ENCODE measurements at places on chromosomes 7 and 10. TPM values are rescaled to one million over a fixed set of nuclear protein-coding genes. Genes with fewer than 3 reads are reported as not detected.

ZNF655 gene
- 48.0 TPM for polyA plus RNA-seq

CCDC146 gene
- polyA plus RNA-seq = 9.5 TPM

SPDYE1 gene
- 0.20 TPM for polyA plus RNA-seq

CHAT gene
- not detected for polyA plus RNA-seq

MSMB gene
- not detected for polyA plus RNA-seq

TBX20 gene
- not detected for polyA plus RNA-seq

C10orf53 gene
- polyA plus RNA-seq = not detected

MTERF1 gene
- 10.9 TPM for polyA plus RNA-seq

TAF5 gene
- polyA plus RNA-seq = 4.7 TPM

WNT8B gene
- not detected for polyA plus RNA-seq

ZEB1 gene
- polyA plus RNA-seq = 67.8 TPM

DNA sequence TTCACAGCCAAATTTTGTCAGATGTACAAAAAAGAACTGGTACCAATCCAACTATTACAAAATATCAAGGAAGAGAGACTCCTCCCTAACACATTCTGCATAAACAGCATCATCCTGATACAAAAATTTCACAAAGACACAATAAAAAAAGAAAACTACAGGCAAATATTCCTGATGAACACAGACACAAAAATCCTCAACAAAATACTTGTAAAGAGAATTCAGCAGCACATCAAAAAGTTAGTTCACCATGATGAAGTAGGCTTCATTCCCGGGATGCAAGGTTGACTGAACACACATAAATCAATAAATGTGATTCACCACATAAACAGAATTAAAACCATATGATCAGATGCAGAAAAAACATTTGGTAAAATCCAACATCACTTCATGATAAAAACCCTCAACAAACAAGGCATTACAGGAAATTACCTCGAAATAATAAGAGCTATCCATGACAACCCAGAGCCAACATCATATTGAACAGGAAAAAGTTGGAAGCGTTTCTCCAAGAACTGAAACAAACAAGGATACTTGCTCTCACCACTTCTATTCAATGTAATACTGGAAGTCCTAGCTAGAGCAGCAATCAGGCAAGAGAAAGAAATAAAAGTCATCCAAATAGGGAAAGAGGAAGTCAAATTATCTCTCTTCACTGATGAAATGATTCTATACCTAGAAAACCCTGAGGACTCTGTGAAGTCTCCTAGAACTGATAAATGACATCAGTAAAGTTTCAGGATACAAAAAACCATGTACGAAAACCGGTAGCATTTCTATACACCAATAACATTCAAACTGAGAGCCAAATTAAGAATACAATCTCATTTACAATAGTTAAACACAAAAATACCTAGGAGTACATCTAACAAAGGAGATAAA lies 223.1 kb downstream of the REEP3 start:
- peak; percentile 65 for DNase-seq

DNA sequence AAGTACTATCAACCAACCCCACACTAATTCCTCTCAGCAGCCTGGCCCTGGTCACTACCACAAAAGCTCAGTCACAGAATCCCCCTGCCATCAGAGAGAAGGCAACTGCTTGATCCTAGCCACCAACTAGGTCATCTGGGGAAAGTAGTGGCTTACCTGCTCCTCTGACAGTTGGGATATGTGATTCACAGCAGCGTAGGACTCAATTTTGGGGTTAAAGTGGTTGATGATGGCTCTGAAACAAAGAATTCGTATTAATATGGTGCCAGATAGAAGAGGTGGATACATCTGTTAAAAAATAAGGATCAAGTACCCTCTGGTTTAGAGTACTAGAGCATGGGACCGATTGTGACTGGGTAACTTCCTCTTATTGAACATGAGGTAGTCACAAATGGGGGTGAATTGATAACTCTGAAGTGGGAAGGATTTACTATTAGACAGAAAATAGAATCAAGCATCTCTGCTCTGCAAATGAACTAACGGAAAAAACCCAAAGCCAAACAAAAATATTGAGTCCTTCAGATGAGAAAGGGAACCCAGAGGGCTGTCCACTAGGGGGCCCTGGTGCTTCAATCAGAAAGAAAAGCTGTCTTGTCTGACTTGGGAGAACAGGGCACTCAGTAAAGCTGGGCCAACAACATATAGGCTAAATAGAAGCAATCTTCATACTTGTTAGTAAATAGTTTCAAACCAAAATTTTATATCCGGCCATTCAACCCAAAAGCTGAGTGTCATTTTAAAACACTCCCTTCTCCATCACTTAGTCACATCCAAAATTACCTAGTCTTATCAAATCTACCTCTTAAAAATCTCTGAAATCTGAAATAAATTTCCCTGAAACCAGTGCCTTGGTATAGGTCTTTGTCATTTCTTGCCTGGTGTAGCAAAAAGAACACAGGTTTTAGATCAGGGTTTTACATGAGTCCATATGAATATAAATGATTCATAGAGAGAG lies 45.9 kb upstream of the KCNIP2 start:
- peak; percentile 50 for DNase-seq

DNA sequence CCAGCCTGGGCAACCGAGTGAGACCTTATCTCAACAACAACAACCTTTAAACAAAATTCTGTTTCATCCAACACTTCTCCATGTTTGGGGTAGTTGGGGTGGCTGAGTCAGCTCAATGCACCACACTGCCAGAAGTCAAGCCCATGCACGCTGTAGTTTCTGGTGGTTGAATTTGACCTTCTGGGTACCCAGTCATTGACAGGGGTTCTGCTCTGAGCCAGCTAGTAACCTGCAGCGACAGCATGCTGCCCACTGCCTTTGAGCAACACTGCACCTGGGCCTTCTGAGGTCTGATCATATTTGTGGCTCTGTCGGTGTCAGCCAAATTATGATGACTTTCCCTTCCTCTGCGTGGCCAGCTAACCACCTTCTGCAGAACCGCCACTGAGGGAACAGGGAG lies 84.6 kb upstream of the ZNF438 start:
- no peak for DNase-seq

- DNase-seq = no peak
Observed at GRCh38 chr7:143252006-143252405, 11.2 kb upstream of the GSTK1 start.

DNA sequence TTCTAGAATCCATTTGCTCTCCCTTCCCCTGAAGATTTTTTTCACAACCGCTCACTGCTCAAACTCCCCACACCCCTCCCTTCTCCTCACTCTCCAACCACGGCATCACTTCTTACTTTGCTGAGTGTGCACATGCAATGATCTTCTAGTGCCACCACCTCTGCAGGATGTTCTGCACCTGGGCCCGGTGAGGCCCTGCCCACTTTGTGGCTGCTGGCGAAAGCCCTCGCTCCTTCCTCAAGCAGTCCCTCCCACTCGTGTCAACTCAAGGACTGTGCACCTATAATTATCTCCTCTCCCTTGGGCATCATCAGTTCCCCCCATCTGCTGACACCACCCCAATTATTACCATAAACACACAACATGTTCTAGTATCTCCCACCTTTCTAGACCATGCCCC lies 91.0 kb upstream of the LANCL2 start:
- no peak for DNase-seq

GRCh38 chr10:103069453-103070331 lies 123.4 kb downstream of the NT5C2 start:
- peak; percentile 33 for DNase-seq

DNA sequence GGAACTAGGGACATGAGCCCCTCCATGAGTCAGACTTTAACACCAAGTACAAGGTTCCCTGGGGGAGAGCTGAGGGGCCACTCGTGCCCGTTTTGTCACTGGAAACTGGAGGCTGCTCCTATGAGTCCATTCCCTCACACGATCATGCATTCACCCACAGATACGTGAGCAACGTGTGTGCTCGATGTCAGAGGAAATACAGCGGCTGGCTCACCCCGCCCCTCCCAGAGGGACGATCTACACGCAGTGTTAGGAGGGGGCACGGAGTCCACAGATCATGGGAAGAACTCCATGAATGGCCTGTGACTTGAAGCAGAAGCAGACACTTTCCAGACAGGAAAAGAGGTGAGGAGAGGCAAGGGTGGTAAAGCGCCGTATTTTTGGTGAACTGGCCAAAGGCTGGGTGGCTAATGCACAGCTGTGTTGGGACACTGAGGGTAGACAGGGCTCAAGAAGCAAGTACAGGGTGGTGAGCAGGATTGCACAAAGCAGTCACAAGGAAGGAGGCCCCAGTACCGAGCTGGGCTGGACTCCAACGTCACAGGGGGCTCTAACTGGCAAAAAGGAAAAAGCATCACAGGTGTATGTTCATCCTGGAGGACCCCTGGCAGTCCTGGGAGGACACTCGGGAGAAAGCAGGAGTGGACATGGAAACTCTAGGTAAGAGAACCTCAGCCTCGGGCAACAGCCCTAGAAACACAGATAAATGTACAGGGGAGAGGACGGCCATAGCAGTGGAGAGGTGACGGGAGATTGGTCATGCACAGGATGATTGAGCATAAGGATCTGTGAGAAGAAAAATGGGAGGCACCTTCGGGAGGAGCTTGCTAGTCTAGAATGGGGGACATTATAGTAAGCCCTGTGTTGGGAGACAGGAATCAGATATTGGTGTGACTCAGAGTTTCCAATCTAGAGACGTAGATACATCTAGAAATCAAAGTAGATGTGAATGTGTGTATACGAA lies 41.2 kb downstream of the TNS3 start:
- DNase-seq = no peak

DNA sequence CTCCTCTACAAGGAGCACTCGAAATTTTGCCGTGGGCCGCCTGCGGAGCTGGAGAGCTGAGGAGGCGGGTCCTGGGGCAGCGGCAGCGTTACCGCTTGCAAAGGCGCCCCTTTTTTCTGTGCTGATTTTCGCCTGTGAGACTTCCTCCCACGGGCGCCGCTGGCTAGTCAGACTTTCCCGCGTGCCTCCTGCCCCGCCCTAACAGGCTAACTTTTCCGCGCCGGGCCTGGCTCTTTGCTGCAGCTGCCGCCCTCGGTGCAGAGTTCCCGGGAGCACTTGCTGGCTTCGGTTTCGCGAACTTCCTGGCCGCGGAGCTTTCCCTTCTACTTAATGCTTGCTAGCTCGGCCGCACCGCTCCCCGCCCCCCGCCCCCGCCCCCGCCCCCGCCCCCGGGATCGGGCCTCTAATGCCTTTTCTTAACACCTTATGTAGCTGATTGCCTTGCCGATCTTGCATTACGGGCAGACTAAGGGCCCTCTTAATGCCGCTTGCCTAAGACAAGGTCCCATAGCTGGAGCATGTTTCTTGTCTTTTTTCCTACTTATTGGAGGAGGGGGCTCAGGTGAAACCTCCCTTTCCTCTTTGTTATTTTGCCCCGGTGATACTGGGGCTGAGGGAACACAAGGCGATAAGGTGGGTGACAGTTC lies 37.9 kb upstream of the RASGEF1A start:
- peak; percentile 77 for DNase-seq

GRCh38 chr10:71221586-71222202 lies 9.3 kb downstream of the UNC5B start:
- DNase-seq = no peak

- DNase-seq = no peak
Observed at GRCh38 chr10:45374350-45375052, 485 bp downstream of the ALOX5 start.

- DNase-seq = no peak
Observed at GRCh38 chr7:249989-250388, 40.0 kb upstream of the FOXL3 start.

GRCh38 chr10:35882422-35883150 lies 240.5 kb upstream of the FZD8 start:
- no peak for DNase-seq

DNA sequence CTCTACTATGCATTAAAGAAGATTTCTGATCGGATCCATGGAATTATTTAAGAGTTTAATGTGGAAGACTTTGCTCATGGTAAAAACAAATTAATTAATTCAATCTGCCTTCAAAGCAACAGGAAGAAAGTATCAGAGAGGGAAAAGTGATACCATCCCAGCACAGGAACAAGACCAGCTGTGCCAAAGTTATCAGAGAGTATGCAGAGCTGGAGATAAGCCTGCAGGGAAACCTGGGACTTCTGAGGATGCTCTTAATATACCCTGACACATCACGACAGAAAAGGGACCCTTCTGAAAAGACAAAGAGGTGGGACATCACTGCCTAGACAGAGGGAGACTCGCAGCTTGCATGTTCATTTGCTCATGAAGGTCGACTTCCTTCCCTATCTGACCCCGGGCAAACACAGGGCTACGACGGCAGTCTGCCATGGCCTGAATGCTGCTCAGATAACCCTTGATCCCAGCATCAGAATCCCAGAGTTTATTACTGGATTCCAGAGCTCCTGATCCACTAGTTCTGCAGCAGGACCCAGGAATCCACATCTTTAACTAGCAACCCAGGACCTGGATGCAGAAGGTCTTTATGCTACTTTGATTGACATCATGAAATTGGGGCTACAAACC lies 29.5 kb downstream of the FAM171A1 start:
- DNase-seq = no peak

DNA sequence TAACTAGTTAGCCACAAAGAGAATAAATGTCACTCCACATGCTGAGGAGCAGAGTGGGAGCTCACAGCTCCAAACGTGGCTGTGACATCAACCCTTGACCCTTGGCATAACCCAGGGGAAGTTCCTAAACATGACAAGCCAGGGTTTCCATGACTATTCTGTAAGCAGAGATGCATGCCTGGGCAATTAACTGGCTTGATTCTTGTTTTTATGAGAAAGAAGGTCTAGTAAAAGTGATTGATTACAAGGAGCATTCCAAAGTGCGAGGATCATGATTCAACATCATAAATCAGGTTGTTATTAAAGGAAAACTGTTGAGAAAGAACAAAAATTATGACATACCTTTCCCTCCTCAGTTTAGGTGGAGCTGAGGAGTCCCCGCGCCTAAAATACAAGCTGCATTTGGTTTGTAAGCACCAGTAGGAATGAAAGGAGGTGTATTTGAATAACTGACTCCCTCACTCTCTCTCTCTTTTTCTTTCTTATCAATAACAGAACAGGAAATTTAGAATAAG lies 108.4 kb downstream of the SFMBT2 start:
- DNase-seq = peak; percentile 21
